ENCODE measurements at places on chromosomes 5 and 9.

DNA sequence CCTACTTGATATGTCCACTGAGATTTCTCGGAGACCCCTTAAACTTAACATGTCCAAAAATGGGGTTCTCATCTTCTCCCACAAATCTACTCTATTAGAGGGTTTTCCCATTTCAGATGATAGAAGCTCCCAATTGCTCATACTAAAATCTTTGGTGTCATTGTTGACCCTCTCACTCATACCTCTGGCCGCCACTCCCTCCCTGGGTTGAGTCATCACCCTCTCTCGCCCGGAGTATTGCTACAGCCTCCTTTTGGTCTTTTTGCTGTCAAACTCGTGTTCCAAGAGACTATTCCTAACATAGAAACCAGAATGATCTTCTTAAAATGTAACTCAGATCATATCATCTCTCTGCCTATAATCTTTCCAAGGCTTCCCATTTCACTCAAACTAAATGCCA lies 91.0 kb upstream of the GNAQ start:
- H3K36me3 ChIP-seq = no peaks in the 10 kb centered on the region
- no peak for DNase-seq
- H3K27ac ChIP-seq = no peak overlapping the region
- H3K4me3 ChIP-seq = no peak overlapping the region
- no peaks in the 10 kb centered on the region for H3K27me3 ChIP-seq
- H3K4me1 ChIP-seq = peaks cover 35% of the 10 kb centered on the region

DNA sequence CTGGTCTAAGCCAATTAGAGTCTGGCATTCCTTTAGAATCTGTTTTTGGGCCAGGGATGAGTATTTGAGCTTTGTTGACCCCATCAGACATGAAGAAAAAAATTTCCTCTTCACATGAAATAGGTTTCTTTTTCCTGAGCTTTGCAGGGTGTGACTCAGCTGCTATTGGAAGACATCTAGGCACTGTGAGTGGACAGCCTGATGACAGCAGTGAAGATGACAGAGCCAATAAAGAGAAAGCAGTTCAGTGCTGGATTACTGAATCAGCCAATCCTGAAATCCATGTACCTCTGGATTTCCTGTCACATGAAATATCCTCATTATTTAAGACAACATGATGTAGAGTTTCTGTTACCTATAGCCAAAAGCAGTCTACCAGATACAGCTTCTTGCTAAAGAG lies 51.3 kb upstream of the GRIA1 start:
- H3K27me3 ChIP-seq = no peaks in the 10 kb centered on the region
- no peaks in the 10 kb centered on the region for H3K4me1 ChIP-seq
- no peak overlapping the region for H3K27ac ChIP-seq
- no peak overlapping the region for H3K4me3 ChIP-seq
- no peaks in the 10 kb centered on the region for H3K36me3 ChIP-seq

GRCh38 chr9:92671323-92671722 lies 1.4 kb upstream of the IPPK start:
- peak; percentile 11 for DNase-seq
- no peaks in the 10 kb centered on the region for H3K27me3 ChIP-seq
- H3K27ac ChIP-seq = no peak overlapping the region
- peak overlapping the region; percentile 95 for H3K4me3 ChIP-seq
- H3K4me1 ChIP-seq = peaks cover 28% of the 10 kb centered on the region

GRCh38 chr5:103938146-103938695 lies 375.6 kb upstream of the NUDT12 start:
- no peaks in the 10 kb centered on the region for H3K27me3 ChIP-seq
- no peaks in the 10 kb centered on the region for H3K36me3 ChIP-seq
- no peak overlapping the region for H3K27ac ChIP-seq
- no peak overlapping the region for H3K4me3 ChIP-seq
- DNase-seq = no peak

- H3K36me3 ChIP-seq = no peaks in the 10 kb centered on the region
- no peaks in the 10 kb centered on the region for H3K4me1 ChIP-seq
- DNase-seq = no peak
These were observed 129.6 kb downstream of the SEC61B start for GRCh38 chr9:99351647-99352046.

- no peak overlapping the region for H3K27ac ChIP-seq
- DNase-seq = no peak
- no peaks in the 10 kb centered on the region for H3K36me3 ChIP-seq
- H3K4me3 ChIP-seq = no peak overlapping the region
- H3K4me1 ChIP-seq = no peaks in the 10 kb centered on the region
These were observed 365.1 kb upstream of the PRR16 start for GRCh38 chr5:120098902-120099535.

DNA sequence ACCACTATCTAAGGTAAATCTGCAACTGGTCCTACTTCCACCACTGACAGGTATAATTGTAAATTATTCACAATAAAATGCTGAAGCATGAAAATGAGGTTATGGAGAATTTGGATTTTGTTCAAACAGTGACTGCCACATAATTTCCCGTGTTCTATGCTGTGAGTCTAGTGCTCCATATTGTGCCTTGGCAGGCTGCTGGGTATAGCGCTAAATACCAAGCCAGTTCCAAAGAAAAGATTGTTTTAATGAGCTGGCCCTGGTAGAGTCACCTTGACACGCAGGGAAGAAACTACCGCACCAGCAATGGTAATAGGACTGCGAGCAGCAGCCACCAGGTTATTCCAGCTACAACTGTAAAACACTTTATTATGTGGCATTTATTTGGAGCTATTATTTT lies 30.4 kb downstream of the PSMB7 start:
- peaks cover 16% of the 10 kb centered on the region for H3K36me3 ChIP-seq
- H3K4me3 ChIP-seq = no peak overlapping the region
- peaks cover 36% of the 10 kb centered on the region for H3K4me1 ChIP-seq
- no peak overlapping the region for H3K27ac ChIP-seq
- DNase-seq = no peak
- H3K27me3 ChIP-seq = no peaks in the 10 kb centered on the region

GRCh38 chr5:53355316-53355715 lies 125.1 kb upstream of the FST start:
- H3K27me3 ChIP-seq = peaks cover 2% of the 10 kb centered on the region
- no peak overlapping the region for H3K4me3 ChIP-seq
- no peak for DNase-seq

DNA sequence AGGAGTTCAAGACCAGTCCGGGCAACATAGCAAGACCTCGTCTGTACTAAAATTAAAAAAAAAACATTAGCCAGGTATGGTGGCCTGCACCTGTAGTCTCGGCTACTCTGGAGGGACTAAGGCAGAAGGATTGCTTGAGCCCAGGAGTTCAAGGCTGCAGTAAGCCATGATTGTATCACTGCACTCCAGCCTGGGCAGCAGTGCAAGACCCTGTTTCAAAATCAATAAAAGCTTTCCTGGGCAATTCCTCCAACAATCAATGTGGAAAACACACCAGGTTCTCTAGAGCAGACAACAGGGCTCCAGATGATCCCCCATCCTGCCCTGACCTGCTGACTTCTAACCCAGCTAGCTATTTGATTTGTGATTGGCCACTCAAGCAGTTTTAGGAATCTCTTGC lies 1.2 kb downstream of the AK8 start:
- no peak overlapping the region for H3K27ac ChIP-seq
- DNase-seq = no peak
- H3K27me3 ChIP-seq = no peaks in the 10 kb centered on the region
- H3K4me1 ChIP-seq = peaks cover 22% of the 10 kb centered on the region

GRCh38 chr9:92649007-92649406 lies 20.9 kb downstream of the IPPK start:
- no peak overlapping the region for H3K4me3 ChIP-seq
- no peak overlapping the region for H3K27ac ChIP-seq
- H3K36me3 ChIP-seq = peaks cover 59% of the 10 kb centered on the region

DNA sequence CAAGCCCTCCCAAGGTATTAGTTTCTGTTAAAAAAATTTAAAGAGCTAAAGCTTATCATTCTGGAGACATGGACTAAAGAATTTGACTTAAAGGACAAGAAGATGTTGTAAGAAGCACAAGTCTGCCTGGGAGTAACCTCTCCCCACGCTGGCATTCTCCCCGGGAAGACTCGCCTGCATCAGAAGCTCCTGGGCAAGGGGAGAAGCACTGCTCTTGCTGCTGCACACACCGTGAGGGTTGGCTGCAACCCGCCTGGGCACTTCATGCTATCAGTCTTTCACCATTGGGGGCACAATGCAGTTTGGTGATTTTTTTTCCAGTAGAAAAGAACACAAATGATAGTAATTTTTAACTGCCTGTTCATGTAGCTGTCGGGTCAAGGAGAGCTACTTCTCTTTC lies 192.5 kb upstream of the PANK3 start:
- H3K36me3 ChIP-seq = no peaks in the 10 kb centered on the region
- no peak for DNase-seq

GRCh38 chr9:28445211-28445610 lies 871.9 kb upstream of the C9orf72 start:
- no peak overlapping the region for H3K4me3 ChIP-seq
- no peak overlapping the region for H3K27ac ChIP-seq
- no peaks in the 10 kb centered on the region for H3K4me1 ChIP-seq
- no peaks in the 10 kb centered on the region for H3K27me3 ChIP-seq
- DNase-seq = no peak

GRCh38 chr9:101165131-101165530 lies 136.6 kb downstream of the PLPPR1 start:
- H3K4me3 ChIP-seq = no peak overlapping the region
- H3K27me3 ChIP-seq = no peaks in the 10 kb centered on the region
- H3K36me3 ChIP-seq = no peaks in the 10 kb centered on the region
- no peak for DNase-seq
- H3K4me1 ChIP-seq = no peaks in the 10 kb centered on the region

DNA sequence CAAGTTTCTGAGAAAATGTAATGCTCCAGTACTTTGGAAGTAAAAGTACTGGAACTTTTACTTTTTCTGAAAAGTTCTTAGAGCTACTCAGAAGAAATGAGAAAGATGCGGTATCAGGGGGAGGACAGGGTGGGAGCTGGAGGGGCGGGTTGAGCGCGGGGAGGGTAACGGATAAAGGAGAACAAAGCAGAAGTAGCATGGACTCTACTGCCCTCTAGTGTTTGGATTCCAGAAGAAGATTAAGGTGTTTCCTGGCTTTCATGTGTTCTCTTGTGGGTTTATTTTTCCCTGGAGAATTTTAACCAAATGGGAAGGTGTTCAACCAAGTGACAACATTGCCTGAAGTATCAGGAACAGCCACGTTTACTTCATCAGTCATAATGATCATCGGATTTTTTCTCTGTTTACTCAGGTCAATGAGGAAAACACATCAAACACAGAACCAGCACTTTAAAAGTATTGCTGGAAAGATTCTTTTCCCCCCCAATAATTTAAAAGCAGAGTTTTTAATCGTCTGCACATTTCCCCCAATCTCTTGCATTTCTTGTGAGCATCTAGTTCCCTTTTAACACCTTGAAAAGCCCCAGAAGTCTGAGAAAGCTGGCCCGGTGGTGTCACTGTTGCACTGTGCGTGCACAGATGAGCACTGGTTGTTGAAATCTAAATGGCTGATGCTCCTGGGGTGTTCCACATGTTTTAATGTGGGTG lies 190.6 kb downstream of the MPDZ start:
- H3K4me1 ChIP-seq = no peaks in the 10 kb centered on the region
- H3K27ac ChIP-seq = no peak overlapping the region
- DNase-seq = no peak
- no peaks in the 10 kb centered on the region for H3K36me3 ChIP-seq

GRCh38 chr5:107483231-107484024 lies 187.3 kb downstream of the EFNA5 start:
- no peak overlapping the region for H3K27ac ChIP-seq
- peaks cover 9% of the 10 kb centered on the region for H3K27me3 ChIP-seq
- H3K4me3 ChIP-seq = no peak overlapping the region
- peaks cover 16% of the 10 kb centered on the region for H3K4me1 ChIP-seq

DNA sequence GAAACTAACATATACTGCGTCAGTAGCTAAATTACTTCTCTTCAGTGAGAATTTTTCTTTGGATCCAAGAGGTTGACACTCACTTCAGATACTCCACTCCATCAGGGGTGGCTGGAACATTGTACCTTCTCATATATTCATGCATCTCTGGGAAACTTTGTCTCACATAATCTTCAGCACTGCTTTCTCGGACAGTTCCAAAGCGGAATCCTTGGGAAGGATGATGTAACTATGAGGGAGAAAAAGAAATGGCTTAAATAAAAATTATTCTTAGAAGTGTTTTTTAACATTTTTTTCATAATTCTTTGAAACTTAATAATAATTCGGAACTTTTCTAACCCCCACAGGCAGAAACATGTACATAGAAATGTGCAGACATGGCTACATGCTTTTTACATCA lies 33.4 kb upstream of the PPP3R2 start:
- no peak for DNase-seq
- no peaks in the 10 kb centered on the region for H3K36me3 ChIP-seq
- H3K27me3 ChIP-seq = peaks cover 2% of the 10 kb centered on the region
- no peak overlapping the region for H3K4me3 ChIP-seq

DNA sequence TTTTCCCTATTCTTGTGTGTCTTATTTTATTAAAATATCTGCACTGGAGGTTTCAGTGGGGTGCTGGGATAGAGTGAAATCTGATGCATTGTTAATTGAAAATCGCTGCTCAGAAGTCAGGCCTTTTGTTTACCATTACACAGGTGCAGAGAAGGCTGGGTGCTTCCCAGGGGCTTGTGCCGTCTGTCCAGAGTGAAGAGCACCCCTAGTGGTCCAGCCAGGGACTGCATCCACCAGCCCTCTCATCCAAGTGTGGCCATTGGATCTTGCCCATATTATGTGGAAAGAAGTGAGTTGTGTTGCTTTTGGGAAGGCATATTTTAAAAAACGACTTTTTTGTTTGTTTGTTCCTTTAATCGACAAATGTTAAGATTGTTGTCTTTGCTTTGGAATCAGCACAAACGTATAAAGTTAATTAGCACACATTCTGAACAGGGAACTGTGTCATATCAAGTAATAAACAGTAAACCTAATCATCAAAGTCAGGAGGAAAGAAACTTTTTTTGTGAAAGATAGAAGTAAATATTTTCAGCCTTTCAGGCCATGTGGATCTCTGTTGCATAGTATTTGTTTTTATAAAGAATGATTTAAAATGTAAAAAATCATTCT lies 315.6 kb downstream of the MTRR start:
- peak; percentile 54 for DNase-seq
- no peak overlapping the region for H3K4me3 ChIP-seq
- H3K27ac ChIP-seq = no peak overlapping the region

DNA sequence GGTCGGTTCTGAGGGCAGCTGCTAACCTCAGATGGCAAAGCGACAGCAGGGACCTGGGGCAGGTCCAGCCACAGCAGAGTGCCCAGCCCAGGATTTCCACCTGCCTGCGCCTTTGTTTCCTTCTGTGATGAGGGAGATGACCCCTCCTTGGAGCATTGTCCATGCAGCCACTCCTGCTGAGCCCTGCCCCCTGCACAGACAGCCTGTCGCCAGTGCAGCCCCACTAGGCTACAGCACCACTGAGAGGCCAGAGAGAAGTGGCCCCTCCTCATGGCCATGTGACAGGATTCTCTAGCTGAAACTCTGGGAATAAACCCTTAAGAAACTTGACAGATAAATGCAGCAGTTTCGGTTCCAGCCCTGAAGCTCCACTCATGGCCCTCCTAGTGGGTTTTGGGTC lies 10.5 kb upstream of the MRNIP start:
- no peaks in the 10 kb centered on the region for H3K27me3 ChIP-seq
- DNase-seq = no peak
- no peaks in the 10 kb centered on the region for H3K4me1 ChIP-seq
- no peak overlapping the region for H3K27ac ChIP-seq

GRCh38 chr5:59819806-59820205 lies 73.7 kb downstream of the PDE4D start:
- H3K27ac ChIP-seq = no peak overlapping the region
- no peak overlapping the region for H3K4me3 ChIP-seq
- H3K27me3 ChIP-seq = peaks cover 7% of the 10 kb centered on the region
- DNase-seq = no peak
- H3K4me1 ChIP-seq = no peaks in the 10 kb centered on the region

- H3K27me3 ChIP-seq = no peaks in the 10 kb centered on the region
- H3K36me3 ChIP-seq = peaks cover 32% of the 10 kb centered on the region
- H3K4me3 ChIP-seq = no peak overlapping the region
- peaks cover 10% of the 10 kb centered on the region for H3K4me1 ChIP-seq
These were observed 21.3 kb downstream of the PWWP2A start for GRCh38 chr5:160097991-160098390.
